HFF-Myc (cell line): ENCODE measurements at places on chromosomes 5 and 9.

DNA sequence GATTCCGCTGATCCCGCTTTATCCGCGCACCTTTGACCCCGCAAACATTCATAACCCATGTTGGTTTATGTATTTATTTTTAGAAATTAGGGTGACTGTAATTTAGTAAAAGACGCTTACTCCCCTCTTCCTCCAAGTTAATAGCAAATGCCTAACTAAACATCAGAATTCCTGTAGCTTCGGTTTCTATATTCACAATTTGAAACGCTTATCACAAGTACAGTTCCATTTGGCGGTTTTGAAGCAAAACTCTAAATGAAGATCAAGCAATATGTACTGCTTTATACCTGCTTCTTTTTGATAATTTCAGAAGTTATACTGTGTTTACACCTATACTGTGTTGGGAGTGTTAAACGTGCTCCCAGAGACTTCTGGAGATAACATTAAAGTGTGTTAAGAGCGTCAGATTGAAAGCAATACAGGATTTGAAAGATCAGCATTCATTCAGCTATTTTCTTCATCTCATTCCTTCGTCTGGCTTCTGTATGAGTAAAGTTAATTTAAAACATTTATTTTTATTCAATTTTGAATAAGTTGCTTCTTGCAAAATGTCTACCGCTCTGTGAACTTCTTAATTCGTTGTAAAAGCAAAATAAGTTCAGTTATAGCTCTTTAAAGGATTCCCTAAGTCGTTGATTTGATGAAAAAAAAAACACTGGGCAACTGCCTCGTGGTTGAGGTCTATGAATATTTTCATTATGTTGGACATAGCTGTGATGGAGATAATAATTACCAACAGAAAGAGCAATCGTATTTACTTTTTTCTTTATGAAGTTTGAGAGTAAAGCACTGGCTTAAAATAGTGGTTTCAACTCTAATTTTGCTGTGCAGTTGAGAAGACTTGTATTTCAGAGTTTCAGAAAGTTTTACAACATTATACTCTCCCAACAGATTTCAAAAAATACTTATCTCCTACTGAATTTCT lies 2.5 kb downstream of the PRDM6 start:
- no peak for DNase-seq

GRCh38 chr9:105828171-105828570 lies 133.8 kb downstream of the TMEM38B start:
- no peak for DNase-seq

- DNase-seq, result no peak
These were observed 813 bp downstream of the ERMP1 start for GRCh38 chr9:5832071-5832537.

- DNase-seq, result no peak
These were observed 290.6 kb downstream of the PIK3R1 start for GRCh38 chr5:68505917-68506860.

- DNase-seq, result no peak
These were observed 7.7 kb upstream of the TRAF1 start for GRCh38 chr9:120934281-120934680.

- no peak for DNase-seq
These were observed 90.1 kb downstream of the THBS4 start for GRCh38 chr5:80125022-80125961.

DNA sequence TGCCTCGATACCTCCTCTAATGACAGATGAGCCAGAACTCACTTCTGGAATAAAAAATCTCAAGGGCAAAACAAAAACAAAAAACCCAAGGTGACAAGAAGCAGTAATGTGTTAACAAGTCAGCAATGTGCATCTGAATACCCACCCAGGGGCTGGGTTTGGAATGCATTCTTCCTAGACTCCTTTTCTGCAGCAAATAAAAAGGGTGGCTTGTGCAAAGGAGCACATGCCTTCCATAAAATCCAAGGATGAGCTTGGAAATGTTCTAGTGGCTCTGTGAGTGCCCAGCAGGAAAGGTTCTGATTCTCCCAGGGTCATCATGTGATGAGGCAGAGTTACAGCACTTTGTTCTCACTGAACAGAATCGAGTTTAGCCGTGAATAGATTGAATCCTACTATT lies 599.9 kb downstream of the RAB3C start:
- DNase-seq, result no peak

DNA sequence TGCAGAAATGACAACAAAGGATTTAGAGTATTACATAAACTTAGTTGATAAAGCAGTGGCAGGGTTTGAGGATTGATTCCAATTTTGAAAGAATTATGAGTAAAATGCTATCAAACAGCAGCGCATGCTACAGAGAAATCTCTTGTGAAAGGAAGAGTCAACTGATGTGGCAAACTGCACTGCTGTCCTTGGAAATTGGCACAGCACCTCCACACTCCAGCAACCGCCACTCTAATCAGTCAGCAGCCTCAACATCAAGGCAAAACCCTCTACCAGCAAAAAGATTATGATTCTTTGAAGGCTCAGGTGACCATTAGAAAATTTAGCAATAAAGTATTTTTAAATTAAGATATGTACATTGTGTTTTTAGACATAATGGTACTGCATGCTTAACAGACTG lies 66.4 kb downstream of the AUH start:
- no peak for DNase-seq

- no peak for DNase-seq
These were observed 64.7 kb downstream of the SH3PXD2B start for GRCh38 chr5:172389578-172390112.

GRCh38 chr9:5684101-5684500 lies 55.2 kb downstream of the RIC1 start:
- peak; percentile 31 for DNase-seq

DNA sequence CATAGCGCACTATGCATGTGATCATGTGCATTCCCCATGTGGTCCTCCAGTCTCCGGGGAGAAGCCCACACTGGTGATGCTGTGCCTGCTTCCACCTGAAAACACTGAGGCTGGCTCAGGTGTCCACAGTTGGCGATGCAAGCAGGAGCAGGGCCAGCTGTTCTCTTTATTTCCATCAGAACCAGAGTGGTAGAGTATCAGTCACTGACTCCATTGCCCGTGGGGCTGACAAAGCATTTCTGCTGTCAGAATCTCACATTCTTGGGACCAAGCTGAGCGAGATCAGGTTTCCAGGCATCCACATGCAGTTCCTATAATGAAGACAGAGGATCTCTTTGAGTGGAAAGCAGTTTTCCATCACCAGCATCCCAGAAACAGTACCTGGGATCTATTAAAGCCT lies 52.5 kb downstream of the GADD45G start:
- DNase-seq, result no peak

DNA sequence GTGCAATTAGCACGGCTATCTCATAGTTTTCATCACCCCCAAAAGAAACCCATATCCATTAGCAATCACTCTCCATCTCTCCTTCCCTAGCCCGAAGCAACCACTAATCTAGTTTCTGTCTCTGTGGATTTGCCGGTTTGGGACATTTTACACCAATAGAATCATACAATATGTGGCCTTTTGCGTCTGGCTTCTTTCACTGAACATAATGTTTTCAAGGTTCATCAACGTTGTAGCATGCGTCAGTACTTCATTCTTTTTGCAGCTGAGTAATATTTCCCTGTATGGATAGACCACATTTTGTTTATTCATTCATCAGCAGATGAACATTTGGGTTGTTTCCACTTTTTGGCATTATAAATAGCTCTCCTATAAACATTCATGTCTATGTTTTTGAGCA lies 75.4 kb upstream of the TBC1D2 start:
- no peak for DNase-seq
